ENCODE measurements at places on chromosomes 7 and 10. TPM values are rescaled to one million over a fixed set of nuclear protein-coding genes. Genes with fewer than 3 reads are reported as not detected.

DNA sequence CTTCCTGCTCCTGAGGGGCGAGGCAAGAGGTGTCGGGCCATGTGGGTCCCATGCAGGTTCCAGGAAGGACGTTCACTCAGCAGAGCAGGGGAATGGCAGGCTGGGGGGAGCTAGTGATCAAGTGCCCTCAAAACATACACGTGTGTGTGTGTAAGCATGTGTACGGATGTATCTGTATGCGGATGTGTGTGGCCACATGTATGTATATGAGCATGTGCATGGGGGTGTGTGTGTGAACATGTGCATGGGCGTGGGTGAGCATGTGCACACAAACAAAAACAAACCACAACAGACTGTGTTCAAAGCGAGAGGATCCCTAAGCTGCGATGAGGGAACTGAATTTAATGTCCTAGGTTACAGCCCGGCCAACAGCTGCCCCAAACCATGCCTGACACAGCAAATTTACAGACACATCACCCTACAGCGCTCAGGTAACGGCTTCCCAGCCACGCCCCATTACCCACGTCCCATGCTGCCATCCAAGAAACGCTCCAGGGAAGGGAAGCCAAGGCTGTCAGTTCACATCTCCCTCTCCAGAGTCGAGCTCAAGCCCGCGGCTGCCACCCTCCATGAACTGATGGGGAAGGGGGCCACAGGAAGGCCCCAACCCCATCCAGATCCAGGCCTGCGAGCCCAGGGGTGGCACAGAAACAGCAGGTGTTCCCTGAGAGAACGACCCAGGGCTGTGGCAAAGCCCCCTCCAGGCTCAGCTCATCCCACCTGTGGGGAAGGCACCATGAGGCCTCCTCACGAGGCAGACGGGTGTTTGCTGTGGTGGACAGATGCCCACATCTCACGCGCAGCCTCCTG, 56.6 kb downstream of the PTPRN2 start:
- H3K4me3 ChIP-seq: no peak overlapping the region
- no peak for DNase-seq
- H3K4me1 ChIP-seq: peaks cover 3% of the 10 kb centered on the region
- no peak overlapping the region for H3K27ac ChIP-seq
- no peaks in the 10 kb centered on the region for H3K27me3 ChIP-seq
- peaks cover 3% of the 10 kb centered on the region for H3K36me3 ChIP-seq

DNA sequence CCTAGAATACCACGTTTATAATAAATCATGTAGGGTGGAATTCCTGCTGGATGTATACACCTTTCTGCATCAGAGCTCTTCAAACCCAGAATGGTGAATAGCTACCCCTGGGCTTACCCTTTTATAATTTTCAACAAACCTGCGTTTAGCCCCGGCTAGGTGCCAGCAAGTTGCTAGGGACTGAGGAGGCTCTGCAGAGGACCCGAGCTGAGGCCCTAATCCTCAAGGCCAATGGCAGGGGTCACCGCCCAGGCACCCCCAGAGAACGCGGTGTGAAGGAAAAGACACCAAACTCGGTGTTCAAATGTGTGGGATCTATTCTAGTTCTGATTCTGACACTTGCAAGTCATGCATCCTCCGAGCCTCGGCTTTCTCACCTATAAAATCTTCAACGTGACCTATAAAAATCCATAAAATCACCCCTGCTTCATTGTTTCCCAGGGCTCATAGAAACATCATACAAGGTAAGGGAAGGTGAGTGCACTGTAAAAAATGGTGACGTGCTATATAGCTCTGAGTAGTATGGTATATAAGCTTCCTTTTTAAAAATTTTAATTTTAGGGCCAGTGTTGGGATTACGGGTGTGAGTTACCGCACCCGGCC, 2.5 kb upstream of the ANXA11 start:
- no peak overlapping the region for H3K27ac ChIP-seq
- H3K4me1 ChIP-seq: peaks cover 41% of the 10 kb centered on the region
- no peaks in the 10 kb centered on the region for H3K36me3 ChIP-seq
- no peak for DNase-seq
- peaks cover 17% of the 10 kb centered on the region for H3K27me3 ChIP-seq

DNA sequence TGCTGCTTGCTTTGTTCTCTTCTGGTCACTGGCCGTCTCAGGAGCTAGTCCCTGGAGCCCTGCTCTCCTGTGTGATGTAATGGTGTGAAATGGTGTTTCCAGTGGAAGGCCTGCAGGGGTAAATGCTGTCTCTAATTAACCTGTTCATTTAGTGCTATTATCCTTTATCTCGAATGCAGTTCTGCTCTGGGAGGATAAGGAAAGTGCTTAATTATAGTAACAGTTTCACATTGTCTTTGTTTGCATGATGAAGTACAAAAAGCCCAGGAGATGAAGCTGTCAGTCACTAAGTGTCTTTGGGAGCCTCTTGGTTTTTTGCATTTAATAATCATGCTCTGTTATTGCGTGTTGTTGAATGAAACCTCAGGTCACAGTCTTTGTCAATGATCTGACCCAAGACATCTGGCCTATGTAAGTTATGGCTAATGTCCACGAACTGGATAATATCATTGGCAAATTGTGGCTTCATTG, 755.3 kb upstream of the GALNT17 start:
- peaks cover 9% of the 10 kb centered on the region for H3K4me1 ChIP-seq
- no peaks in the 10 kb centered on the region for H3K27me3 ChIP-seq
- no peak overlapping the region for H3K4me3 ChIP-seq
- no peaks in the 10 kb centered on the region for H3K36me3 ChIP-seq

GRCh38 chr10:30282221-30282620, 66.9 kb downstream of the MTPAP start:
- 0 out of 2 replicates have a peak, but pooled peaks cover 2% of the 10 kb centered on the region for H3K4me1 ChIP-seq
- H3K27ac ChIP-seq: no peak overlapping the region
- H3K27me3 ChIP-seq: no peaks in the 10 kb centered on the region
- no peak for DNase-seq
- H3K4me3 ChIP-seq: no peak overlapping the region
- H3K36me3 ChIP-seq: no peaks in the 10 kb centered on the region

DNA sequence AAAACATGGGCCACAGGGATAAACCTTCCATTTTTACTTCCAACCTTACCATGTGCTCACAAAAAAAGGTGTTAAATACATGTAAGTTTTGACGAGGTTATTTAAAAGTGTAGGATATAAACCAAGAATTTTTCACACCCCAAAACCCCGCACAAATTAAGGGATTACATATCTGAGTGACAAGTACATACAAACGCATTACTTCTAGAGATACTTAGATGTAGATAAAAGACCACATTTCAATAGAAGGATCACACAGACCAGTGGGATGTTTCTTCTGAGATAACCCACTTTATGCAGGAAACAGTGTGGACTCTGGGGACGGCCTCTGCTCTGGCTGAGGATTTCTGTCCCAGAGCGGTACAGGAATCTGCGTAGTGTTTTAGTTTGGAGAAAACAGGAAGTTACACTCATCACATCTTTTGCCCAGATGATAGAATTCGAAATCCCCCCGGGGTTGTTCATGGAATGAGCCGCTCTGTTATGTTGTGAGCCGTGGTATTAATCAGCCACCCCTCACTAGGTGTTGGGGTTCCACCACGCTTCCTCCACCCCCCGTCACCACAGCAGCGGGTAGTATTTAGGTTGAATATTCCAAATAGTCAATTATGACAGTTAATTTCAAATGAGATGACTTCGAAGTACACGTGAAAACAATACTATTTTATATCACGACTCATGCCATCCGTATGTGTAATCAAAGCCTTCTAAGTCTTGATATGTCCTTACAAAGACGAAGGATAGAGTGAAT, 1.3 kb upstream of the CUL1 start:
- H3K4me3 ChIP-seq: peak overlapping the region; percentile 72
- no peaks in the 10 kb centered on the region for H3K27me3 ChIP-seq
- no peak for DNase-seq
- peak overlapping the region; percentile 71 for H3K27ac ChIP-seq

- no peaks in the 10 kb centered on the region for H3K36me3 ChIP-seq
- peak; percentile 10 for DNase-seq
- peaks cover 25% of the 10 kb centered on the region for H3K27me3 ChIP-seq
- H3K27ac ChIP-seq: no peak overlapping the region
- peaks cover 9% of the 10 kb centered on the region for H3K4me1 ChIP-seq
Measured at GRCh38 chr10:108913300-108913699, 1010.0 kb downstream of the XPNPEP1 start.

DNA sequence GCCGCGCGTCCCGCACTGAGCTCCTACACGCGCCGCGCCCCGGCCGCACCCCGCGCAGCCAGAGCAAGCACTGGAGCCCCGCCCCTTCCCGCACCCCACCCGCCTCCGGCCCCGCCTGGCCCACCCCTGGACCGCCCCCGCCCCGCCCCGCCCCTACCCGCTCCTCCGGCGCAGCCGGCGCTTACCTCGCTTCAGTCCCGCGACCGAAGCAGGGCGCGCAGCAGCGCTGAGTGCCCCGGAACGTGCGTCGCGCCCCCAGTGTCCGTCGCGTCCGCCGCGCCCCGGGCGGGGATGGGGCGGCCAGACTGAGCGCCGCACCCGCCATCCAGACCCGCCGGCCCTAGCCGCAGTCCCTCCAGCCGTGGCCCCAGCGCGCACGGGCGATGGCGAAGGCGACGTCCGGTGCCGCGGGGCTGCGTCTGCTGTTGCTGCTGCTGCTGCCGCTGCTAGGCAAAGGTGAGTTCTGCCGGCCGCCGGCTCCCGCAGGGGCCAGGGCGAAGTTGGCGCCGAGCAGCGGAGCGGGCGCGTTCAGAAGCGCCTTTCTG, at the start of gene RET:
RET (plus strand) TSS at position 194 of the 545 bp plus-strand sequence; CDS start at position 384, 190 bp downstream.
- H3K36me3 ChIP-seq: no peaks in the 10 kb centered on the region
- DNase-seq: peak; percentile 67
- peaks cover 35% of the 10 kb centered on the region for H3K27me3 ChIP-seq

DNA sequence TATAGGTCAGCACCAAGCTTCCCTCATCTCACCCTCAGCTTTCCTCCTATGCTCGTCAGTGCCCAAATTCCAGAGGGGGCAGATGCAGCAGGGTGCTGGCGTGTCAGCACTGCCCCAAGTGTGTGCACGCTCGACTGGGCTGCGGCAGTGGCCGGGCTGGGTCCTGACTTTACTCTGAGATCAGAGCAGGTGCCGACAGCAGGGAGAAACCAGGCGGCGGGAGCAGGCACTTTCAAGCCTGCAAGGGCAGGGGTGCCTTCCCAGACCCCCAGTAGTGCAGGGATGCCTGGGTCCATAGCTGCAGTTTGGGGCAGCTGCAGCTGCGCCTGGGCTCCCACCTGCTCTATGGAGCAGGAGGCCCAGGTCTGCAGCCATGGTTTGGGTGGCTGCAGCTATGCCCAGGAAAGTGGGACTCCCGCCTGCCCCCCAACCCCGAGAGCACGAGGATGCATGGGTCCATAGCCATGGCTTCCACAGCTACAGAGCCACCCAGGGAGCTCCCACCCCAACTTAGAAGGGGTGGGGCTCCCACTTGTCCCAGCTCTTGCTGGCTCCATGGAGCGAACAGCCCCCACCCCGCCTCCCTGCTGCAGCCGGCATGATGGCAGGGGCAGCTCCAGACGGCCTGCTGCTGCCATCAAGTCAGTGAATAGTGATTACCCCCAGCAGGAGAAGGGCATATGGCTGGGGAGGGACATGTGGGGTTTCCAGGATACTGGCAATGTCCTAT, 199.2 kb upstream of the KMT2E start:
- no peak overlapping the region for H3K27ac ChIP-seq
- DNase-seq: no peak
- no peaks in the 10 kb centered on the region for H3K27me3 ChIP-seq
- peaks cover 27% of the 10 kb centered on the region for H3K4me1 ChIP-seq
- H3K4me3 ChIP-seq: no peak overlapping the region

GRCh38 chr10:52343439-52343838, 29.4 kb downstream of the DKK1 start:
- no peak overlapping the region for H3K4me3 ChIP-seq
- H3K27me3 ChIP-seq: no peaks in the 10 kb centered on the region
- DNase-seq: no peak
- H3K36me3 ChIP-seq: no peaks in the 10 kb centered on the region

- no peak overlapping the region for H3K4me3 ChIP-seq
- H3K27ac ChIP-seq: no peak overlapping the region
- peaks cover 44% of the 10 kb centered on the region for H3K4me1 ChIP-seq
- H3K27me3 ChIP-seq: no peaks in the 10 kb centered on the region
Measured at GRCh38 chr10:18098201-18098600, 42.0 kb upstream of the CACNB2 start.

DNA sequence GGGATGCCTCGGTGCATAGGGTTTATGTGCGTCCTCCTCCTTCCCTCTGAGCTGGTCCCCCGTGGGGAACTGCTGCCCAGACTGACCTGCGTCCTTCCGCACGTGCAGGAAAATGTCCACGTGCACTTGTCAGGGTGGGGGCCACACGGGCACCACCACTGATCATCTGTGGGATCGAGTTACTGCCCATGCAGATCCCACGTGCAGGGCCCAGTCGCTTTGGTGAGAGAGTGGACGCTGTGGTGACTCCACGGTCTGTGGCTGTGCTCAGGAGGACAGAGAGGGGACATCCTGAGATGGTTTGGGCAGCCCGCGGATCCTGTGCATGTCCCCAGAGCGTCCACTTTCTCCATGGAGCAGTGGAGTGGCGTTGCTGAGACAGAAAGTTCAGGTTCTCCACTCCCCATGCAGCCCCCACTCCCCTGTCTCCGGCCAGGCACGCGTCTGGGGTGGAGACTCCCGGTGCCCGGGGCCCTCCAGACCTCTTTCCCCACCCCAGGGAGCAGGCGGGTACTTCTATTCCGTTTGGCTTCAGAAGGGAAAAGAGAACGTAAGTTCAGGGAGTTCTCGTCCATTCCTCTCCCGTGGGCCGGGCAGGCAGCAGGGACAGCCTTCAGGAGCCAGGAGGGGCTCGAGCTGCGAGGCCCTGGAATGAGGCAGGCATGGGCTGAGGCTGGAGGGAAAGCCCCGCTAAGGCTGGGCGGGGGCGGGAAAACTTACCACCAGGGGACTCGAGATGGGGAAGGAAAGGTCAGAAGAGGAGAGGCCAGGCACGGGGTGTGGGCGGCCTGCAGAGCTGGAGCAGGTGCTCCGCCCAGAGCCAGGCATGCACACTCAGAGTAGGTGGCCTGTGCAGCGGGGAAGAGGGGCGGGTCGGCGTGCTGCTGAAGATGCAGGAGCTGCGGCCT, 59.9 kb downstream of the EGFR start:
- peak; percentile 58 for DNase-seq
- H3K4me3 ChIP-seq: no peak overlapping the region
- peaks cover 12% of the 10 kb centered on the region for H3K4me1 ChIP-seq
- peak overlapping the region; percentile 34 for H3K27ac ChIP-seq
- H3K36me3 ChIP-seq: no peaks in the 10 kb centered on the region
- H3K27me3 ChIP-seq: no peaks in the 10 kb centered on the region

The AKR1B1 gene
- 135 TPM for total RNA-seq

The SPAG6 gene
- total RNA-seq: not detected

The STEAP1 gene
- 2.4 TPM for total RNA-seq

The FUOM gene
- total RNA-seq: 40.5 TPM

The SEM1 gene
- 71.8 TPM for total RNA-seq

The HOXA7 gene
- not detected for total RNA-seq

The SEMA3D gene
- 2.2 TPM for total RNA-seq

The AKR1C2 gene
- 1.2 TPM for total RNA-seq

The GIMAP8 gene
- 0.09 TPM for total RNA-seq

The MGAM2 gene
- not detected for total RNA-seq

The FAM237B gene
- total RNA-seq: not detected

The ACSM6 gene
- 0.14 TPM for total RNA-seq

The DGKB gene
- total RNA-seq: 3.0 TPM

The ZNF32 gene
- total RNA-seq: 23.9 TPM

The FGL2 gene
- not detected for total RNA-seq

The PTPRN2 gene
- 4.7 TPM for total RNA-seq
